Pancreas (tissue), 10 donors: ENCODE measurements at places on chromosomes 13 and 19. TPM values are rescaled to one million over a fixed set of nuclear protein-coding genes. Genes with fewer than 3 reads are reported as not detected.

The ZNF566 gene
- 3.4 TPM for total RNA-seq

The NAPSA gene
- 1.7 TPM for total RNA-seq

The LAIR1 gene
- total RNA-seq: 3.2 TPM

The OR7D2 gene
- total RNA-seq: not detected

DNA sequence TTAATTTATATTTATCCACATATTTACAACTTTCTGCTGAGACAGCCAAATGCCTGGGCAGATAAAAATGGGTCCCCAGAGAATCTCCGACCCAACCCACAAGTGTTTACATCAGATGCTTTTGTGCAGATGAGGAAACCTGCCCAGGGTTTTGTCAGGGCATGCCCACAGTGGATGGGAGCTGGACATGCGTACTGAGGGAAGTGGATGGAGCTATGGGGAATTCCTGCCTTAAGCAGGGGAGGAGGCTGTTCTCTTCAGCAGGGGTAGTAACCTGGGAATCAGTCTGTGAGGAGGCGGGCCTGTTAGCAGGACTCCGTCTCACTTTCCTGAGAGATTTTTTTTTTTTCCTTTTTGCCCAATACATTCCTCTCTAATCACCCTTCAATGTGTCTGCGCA is 122.9 kb downstream of the RFC3 start:
- no peak for DNase-seq

GRCh38 chr19:18849838-18850400 is 18.2 kb downstream of the UPF1 start:
- DNase-seq: no peak

GRCh38 chr13:104045907-104046306 is 979.7 kb upstream of the SLC10A2 start:
- no peak for DNase-seq

DNA sequence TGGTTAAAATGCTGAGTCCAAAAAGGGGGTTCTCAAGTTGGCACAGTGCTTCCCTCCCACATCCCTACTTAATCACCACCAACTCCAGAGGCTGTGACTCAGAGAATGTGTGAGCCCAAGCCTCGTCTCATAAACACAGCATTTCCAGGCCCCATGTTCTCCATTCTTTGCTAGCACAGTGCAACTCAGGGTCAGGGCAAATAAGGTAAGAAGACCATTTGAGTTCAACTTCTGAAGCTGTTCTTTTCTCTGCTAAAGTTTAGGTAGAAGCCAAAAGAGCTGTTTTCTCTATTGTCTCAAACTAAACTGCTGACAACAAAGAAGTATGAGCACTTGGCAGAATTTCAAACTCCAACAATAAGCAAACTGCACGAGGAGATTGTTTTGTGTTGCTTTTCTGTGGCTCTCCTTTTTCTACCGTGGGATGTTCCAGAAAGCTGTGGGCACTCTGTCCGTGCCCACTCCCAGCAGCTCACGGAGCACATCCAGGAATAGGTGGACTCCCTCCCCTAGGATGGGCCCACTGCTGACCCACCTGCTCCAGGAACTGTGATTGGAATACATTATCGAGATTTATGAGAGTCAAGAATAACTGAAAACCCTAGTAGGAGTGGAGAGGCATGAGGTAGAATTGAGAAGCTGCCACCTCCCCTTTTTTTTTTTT is 494.3 kb downstream of the COG6 start:
- no peak for DNase-seq
